ENCODE measurements at places on chromosomes 3 and 15.

- H3K27me3 ChIP-seq: no peaks in the 10 kb centered on the region
- no peak overlapping the region for H3K4me3 ChIP-seq
- no peak for DNase-seq
Measured at GRCh38 chr3:191360620-191361019, 30.3 kb upstream of the UTS2B start.

DNA sequence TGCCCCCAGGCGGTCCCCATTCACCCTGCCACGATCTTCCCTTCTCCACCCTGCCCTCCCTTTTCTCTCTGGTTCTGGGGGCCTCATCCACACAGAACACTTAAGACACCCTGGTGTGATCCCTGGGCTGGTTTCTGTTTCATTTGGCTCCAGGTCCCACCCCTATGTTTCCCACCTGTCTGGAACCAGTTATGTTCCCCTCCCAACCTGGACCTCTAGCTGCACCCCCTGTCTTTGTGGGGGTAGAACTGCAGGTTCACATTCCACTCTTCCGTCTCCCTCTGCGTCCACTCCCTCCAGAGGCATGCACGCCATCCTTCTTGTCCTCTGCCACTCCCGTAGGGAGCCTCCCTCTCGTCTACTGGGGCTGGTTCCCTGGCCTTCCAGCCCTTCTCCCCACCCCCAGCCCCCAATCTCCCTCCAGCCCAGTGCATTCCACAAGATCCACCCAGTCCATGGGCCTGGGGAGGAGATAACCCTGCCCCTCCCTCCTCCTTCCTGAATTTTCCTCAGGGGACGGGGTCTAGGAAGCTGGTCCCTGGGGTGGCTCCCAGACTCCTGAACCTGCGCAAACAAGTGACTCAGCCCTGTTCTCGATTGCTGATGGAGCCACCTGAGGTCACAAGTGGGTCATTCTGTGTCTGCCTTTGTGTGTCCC is 73.8 kb downstream of the ABTB1 start:
- peaks cover 13% of the 10 kb centered on the region for H3K4me1 ChIP-seq
- no peak overlapping the region for H3K4me3 ChIP-seq
- no peak for DNase-seq
- H3K27me3 ChIP-seq: no peaks in the 10 kb centered on the region
- H3K36me3 ChIP-seq: peaks cover 19% of the 10 kb centered on the region

DNA sequence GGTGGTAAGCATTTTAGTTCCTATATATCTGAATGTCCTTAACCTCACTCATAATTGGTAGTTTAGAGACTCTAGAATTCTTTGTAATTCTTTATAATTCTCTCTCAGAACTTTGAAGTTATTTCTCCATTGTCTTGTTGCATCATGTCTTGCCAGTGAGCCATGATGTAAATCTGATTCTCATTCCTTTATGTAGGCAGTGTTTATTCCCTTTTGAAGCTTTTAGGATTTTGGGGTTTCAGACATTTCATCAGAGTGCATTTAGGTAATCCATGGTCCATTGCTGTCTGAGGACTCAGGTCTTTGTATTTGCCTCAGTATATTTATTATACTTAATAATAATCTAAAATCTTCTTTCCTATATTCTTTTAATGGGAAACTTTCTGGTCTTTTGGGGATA is 20.6 kb downstream of the CMC1 start:
- no peak overlapping the region for H3K27ac ChIP-seq
- H3K27me3 ChIP-seq: no peaks in the 10 kb centered on the region
- no peak overlapping the region for H3K4me3 ChIP-seq
- no peaks in the 10 kb centered on the region for H3K4me1 ChIP-seq

GRCh38 chr15:51350723-51351122 is 9.3 kb downstream of the GLDN start:
- H3K36me3 ChIP-seq: no peaks in the 10 kb centered on the region
- no peak overlapping the region for H3K4me3 ChIP-seq
- H3K4me1 ChIP-seq: peaks cover 5% of the 10 kb centered on the region
- H3K27me3 ChIP-seq: no peaks in the 10 kb centered on the region
- no peak for DNase-seq
- no peak overlapping the region for H3K27ac ChIP-seq

GRCh38 chr3:48215019-48215418 is 8.3 kb upstream of the CAMP start:
- no peaks in the 10 kb centered on the region for H3K36me3 ChIP-seq
- no peaks in the 10 kb centered on the region for H3K27me3 ChIP-seq
- no peak for DNase-seq
- H3K4me3 ChIP-seq: no peak overlapping the region

DNA sequence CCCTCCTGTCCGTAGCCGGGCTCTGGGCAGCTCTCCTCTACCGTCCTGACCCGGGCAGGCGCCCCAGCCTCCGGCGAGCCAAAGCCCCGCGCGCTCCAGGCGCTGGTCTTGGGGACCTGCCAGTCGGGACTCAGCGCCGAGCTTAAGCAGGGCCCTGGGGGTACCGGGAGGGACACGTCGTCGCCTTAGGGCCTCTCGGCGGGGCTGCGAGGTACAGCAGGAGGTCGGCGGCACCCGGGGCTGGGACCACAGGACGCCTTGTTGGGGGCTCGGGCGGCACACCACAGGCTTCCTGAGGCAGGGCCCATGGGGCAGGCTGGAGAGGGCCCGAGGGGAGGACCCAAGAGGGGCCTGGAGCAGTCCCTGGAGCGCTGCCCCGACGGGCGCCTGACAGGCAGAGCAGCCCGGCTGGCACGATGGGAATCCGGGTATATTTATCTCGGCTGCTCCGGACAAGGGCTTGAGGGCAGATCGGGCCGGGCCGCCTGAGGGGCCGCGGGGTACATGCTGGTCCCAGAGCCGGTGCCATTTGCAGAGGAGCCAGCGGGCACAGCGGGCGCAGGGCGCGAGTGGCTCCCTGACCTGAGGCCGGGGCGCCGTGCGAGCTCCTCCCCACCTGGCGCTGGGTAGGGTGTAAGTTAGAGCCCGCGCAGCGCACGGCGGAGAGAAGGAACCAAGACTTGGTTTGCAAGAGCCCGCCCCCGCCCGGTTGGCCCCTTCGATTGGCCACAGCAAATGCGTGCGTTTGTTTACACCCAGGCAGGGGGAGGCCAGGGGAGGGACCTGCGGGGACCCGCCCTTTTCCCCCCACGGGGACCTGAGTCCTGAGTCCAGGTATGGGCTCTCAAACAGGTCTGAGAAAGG is 574 bp downstream of the SLC38A3 start:
- no peak for DNase-seq
- H3K36me3 ChIP-seq: no peaks in the 10 kb centered on the region
- peaks cover 16% of the 10 kb centered on the region for H3K4me1 ChIP-seq
- peak overlapping the region; percentile 18 for H3K4me3 ChIP-seq
- no peak overlapping the region for H3K27ac ChIP-seq
- peaks cover 11% of the 10 kb centered on the region for H3K27me3 ChIP-seq

DNA sequence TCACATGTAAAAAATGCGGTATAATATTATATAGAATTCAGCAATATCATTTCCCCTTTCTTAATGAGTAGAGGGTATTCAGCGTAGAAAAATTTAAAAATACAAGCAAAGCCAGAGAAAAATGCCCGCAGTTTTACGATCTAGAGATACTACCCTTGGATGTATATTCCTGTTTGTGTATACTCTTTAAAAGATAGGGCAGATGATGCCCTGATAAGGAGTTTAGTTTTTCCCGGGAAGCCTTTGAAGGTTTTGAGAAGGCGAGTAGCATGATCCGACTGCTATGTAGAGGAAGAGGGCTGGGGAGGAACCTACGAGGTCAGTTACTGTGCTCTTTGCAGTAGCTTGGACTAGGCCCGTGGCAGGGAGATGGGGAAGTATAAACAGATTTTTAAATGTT is 1.2 kb downstream of the YEATS2 start:
- DNase-seq: no peak
- H3K27ac ChIP-seq: peak overlapping the region; percentile 96
- peak overlapping the region; percentile 100 for H3K4me3 ChIP-seq
- H3K27me3 ChIP-seq: no peaks in the 10 kb centered on the region

DNA sequence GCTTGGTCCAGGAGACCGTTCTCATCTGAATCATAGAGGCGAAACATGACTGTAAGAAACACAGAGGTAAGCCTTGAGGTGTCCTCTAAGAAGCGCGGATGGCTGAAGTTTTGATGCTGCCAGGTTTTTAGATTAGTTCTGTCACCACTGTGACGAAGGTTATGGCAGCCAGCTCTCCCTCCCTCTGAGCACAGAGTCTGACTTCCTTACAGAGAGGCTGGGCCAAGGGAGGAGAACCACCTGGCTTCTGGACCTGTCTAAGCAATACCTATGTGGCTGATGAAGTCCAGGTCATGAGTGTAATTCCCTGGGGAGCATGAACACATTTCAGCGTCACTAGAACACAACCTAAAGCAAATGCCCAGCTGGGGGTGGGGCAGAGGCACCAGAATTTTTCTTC is 77.4 kb downstream of the DGKG start:
- no peaks in the 10 kb centered on the region for H3K36me3 ChIP-seq
- H3K27ac ChIP-seq: no peak overlapping the region
- H3K4me3 ChIP-seq: no peak overlapping the region
- no peaks in the 10 kb centered on the region for H3K27me3 ChIP-seq

DNA sequence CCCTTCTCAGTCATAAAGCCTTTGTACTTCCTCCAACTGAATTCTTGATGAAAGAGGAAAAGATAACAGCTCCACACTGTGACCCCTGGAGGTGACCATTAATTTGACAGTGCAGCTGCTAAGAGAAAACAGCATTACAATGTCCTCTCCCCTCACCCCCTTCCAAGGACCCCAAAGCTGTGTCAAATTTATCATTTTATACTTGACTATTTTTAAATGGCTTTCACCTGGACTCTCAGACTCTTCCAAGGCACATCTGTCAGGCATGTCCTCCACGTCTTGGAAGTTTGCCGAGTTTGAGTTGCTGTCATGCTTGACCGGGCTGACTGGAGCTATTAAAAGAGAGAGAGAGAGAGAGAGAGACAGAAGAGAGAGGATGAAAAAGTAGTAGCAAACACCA is 236.5 kb downstream of the WDR72 start:
- H3K36me3 ChIP-seq: no peaks in the 10 kb centered on the region
- H3K27ac ChIP-seq: no peak overlapping the region
- no peaks in the 10 kb centered on the region for H3K27me3 ChIP-seq

GRCh38 chr3:111668888-111669488 is 73.8 kb upstream of the ZBED2 start:
- H3K27ac ChIP-seq: no peak overlapping the region
- no peaks in the 10 kb centered on the region for H3K27me3 ChIP-seq
- DNase-seq: no peak
- no peak overlapping the region for H3K4me3 ChIP-seq
- no peaks in the 10 kb centered on the region for H3K4me1 ChIP-seq

GRCh38 chr15:42919799-42920518 is 619 bp downstream of the TTBK2 start:
- no peak for DNase-seq
- peaks cover 10% of the 10 kb centered on the region for H3K4me1 ChIP-seq
- H3K27ac ChIP-seq: peak overlapping the region; percentile 87
- no peaks in the 10 kb centered on the region for H3K36me3 ChIP-seq
- no peaks in the 10 kb centered on the region for H3K27me3 ChIP-seq
- peak overlapping the region; percentile 92 for H3K4me3 ChIP-seq

GRCh38 chr15:58434334-58434875 is 2.6 kb downstream of the LIPC start:
- DNase-seq: no peak
- no peaks in the 10 kb centered on the region for H3K27me3 ChIP-seq
- H3K4me3 ChIP-seq: no peak overlapping the region
- H3K27ac ChIP-seq: no peak overlapping the region

DNA sequence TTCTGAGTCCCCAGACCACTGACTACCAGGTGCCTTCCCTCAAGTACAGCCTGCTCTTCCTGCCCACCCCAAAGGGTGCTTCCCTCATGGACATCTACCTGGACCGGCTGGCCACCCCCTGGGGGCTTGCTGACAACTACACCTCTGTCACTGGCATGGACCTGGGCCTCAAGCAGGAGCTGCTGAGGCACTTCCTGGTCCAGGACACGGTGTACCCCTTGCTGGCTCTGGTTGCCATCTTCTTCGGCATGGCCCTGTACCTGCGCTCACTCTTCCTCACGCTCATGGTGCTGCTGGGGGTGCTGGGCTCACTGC is 9.3 kb downstream of the DISP2 start:
- no peaks in the 10 kb centered on the region for H3K27me3 ChIP-seq
- no peak for DNase-seq
- H3K4me1 ChIP-seq: peaks cover 22% of the 10 kb centered on the region
- H3K4me3 ChIP-seq: peak overlapping the region; percentile 62

DNA sequence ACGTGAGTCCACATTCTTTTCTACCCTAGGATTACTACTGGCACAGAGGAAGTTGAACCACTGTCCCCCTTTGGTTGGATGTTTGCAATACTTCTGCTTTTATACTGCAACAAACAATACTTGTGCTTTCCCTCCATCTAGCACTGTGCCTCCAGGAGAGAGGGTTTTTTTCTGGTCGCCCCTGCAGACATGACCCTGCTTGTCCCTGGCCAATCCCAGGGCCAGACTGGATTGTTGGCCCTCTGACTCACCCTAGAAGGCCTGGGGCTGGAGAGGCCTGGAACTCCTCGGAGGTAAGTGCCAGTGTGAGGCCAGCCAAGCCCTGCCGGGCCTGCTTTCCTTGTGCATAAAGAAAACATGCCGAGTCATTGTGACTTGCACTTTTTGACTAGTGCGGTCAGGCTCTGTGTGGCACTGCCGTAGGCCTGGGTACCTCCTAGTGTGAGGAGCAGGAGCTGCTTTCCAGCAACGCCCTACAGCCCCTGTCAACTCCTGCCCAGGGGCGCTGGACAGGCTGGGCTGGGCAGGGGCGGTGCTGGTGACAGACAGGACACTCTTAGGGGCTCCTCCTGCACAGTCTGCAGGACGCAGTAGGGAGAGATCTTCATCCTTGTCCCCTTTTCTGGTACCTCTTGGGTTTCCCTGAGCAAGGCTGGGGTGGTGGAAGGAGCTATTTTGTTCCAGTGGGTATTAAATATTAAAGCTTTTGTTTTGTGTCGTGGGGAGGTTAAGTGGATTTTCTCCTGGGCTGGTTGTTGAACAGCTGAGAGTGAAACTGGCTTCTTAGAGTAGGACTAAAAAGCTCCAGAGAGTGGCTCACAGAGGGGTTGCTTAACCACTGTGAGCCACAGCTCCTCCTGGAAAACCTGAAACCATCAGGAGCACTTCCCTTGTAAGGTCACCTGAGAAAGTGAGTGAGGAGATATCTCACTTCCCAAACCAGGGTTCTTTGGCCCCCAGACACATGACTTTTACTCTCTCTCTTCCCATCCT is 14.4 kb upstream of the TKT start:
- no peaks in the 10 kb centered on the region for H3K27me3 ChIP-seq
- H3K36me3 ChIP-seq: no peaks in the 10 kb centered on the region
- H3K4me3 ChIP-seq: peak overlapping the region; percentile 33
- peak; percentile 49 for DNase-seq
- peaks cover 31% of the 10 kb centered on the region for H3K4me1 ChIP-seq

- no peaks in the 10 kb centered on the region for H3K27me3 ChIP-seq
- H3K4me1 ChIP-seq: peaks cover 3% of the 10 kb centered on the region
- no peak overlapping the region for H3K4me3 ChIP-seq
Measured at GRCh38 chr15:68654786-68655560, 76.2 kb downstream of the CORO2B start.

DNA sequence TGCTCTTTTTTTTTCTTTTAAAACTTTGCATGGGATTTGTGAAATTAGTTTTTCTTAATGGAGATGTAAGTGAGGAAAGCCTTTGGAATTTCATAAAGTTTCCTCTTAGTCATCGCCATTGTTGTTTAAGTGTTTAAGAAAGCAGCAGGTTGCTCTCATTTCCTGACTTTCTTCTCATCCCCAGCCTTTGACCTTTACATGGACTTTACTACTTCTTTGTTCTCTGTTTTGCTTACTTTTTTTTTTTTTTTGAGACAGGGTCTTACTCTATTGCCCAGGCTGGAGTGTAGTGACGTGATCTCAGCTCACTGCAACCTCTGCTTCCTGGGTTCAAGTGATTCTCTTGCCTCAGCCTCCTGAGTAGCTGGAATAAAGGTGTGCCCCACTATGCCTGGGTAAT is 38.6 kb downstream of the FBXL2 start:
- H3K4me1 ChIP-seq: no peaks in the 10 kb centered on the region
- no peak overlapping the region for H3K27ac ChIP-seq
- no peak overlapping the region for H3K4me3 ChIP-seq
- H3K36me3 ChIP-seq: no peaks in the 10 kb centered on the region
- no peaks in the 10 kb centered on the region for H3K27me3 ChIP-seq
